ENCODE measurements at places on chromosomes 4 and X.

DNA sequence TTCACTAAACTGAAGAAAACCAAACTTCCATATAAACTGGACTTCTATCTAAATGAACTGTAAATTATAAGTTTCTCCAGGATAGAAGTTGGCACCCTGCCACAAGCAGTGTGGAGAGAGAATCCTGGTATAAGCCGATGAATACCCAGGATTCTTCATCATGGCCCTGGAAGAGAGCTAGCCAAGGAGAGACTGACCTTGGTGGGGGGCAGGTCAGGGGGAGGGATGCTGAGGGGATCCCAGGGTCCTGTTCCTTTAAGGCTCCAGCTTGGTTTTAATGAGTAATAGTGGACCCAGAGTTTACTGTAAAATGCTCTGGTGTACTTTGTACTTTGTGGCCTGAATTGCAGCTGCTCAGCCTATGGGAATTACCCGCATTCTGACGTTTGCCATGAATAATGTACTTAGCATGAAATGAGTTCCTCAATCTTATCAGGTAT lies 16.9 kb downstream of the RASSF6 start:
- DNase-seq: no peak

GRCh38 chr4:69523385-69524132 lies 27.9 kb upstream of the UGT2B4 start:
- no peak for DNase-seq

GRCh38 chrX:53223955-53224859 lies 800 bp downstream of the KDM5C start:
- DNase-seq: no peak

GRCh38 chr4:56828784-56829535 lies 7.5 kb upstream of the SPINK2 start:
- no peak for DNase-seq

- DNase-seq: no peak
Observed at GRCh38 chr4:106287353-106287969, 28.5 kb downstream of the TBCK start.

- DNase-seq: no peak
Observed at GRCh38 chrX:17809984-17810383, 51.1 kb downstream of the RAI2 start.

DNA sequence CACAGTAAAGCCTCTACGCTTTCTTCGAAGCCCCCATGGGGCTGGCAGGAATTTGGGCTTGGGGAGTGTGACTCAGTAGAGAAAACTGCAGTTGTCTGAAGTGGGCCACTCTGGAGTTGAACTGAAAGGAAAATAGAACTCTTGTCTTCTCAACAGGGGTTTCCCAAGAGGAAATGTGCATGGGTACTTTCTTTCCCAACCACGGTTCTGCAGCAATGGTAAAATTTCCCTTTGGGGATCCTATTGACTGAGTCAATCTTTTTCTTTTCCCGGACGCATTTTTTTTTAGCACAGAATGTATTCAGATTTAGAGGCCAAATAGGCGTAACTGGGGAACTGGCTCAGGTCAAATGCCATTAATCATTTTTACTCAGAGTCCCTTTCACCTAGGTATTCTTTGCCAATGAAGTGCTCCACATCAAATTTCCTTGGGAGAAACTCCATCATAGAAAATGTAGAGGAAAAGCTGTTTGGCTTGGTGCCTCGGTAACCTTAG lies 269.3 kb downstream of the STIM2 start:
- no peak for DNase-seq

DNA sequence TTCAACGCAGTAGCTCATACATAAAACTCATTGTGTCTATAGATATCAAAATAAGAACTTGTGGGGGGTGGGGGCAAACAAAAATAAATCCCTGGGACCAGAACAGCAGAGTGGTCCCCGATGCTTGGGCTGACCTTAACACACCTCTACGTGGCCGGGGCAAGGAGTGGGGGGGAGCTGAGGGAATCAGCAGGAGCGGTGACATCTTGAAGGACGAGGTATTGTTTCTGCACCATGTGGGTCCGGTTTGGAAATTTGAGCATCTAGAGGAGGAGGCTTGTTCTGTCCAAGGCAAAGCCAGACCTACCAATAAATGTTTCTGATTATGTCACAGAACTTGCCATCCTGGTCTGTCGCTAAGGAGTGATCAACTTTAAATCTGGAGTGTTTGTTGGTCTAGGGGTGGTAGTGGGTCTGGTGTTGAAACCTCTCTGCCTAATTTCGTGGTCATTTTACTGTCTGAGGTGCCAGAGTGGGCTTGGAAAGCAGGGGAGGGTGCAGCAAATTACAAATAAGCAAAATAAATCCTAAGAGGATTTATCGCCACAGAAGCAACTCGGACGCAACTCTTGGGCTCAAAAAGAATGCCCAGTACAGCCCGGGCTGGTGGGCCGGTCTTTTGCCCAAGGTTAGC lies 774 bp upstream of the RAPGEF2 start:
- DNase-seq: no peak

GRCh38 chrX:14303891-14304290 lies 225.4 kb upstream of the GLRA2 start:
- DNase-seq: no peak

DNA sequence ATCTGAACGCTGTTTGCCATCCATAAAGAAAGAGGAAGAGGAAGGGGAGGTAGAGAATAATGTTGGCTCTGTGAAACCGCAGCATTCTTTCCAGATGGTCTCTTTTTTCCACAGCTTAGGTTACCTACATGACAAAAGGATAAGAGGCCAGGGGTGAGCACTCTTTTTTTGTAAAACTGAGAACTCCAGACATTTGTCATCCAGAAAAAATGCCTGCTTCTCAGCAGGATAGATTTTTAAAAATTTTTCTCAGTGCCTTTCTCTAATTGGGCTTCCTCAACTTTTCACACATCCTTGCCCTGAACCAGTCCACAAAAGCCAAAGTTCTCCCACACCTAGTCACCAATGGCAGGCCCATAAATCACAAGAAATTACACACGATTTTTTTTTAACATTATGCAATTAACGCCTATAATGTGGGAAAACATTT lies 158.1 kb upstream of the TENM3 start:
- no peak for DNase-seq

GRCh38 chr4:169745291-169745690 lies 12.5 kb downstream of the HPF1 start:
- DNase-seq: no peak

DNA sequence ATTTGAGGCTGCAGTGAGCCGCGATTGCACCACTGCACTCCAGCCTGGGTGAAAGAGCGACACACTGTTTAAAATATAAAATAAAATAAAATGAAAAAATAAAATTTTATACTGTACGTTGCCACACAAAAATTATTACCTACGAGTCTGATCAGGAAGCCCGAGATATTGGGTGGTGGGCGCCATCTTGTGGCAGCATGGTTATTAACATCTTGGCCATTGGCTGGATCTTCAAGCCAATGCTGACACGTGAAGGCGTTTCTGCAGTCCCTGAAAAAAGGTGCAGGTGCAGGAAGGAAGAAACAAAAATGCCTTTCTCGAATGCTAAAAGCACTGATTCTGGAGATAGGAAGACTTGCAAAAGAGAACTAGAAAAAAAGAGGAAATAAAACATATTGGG lies 4.9 kb upstream of the TLR8 start:
- peak; percentile 36 for DNase-seq

DNA sequence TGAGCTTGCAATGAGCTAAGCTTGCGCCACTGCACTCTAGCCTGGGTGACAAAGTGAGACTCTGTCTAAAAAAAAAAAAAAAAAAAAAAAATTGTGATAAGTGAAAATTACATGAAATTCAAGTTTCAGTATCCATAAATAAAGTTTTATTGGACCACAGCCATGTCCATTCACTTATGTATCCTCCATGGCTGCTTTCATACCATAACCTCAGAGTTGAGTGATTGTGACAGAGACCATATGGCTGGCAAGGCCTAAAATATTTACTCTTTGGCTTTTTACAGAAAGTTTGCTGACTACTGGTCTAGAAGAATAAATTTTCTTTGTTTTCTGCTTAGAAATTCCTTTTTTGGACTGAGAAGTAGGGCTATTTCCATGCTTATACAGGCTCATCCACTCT lies 11.8 kb upstream of the SHISA3 start:
- no peak for DNase-seq

DNA sequence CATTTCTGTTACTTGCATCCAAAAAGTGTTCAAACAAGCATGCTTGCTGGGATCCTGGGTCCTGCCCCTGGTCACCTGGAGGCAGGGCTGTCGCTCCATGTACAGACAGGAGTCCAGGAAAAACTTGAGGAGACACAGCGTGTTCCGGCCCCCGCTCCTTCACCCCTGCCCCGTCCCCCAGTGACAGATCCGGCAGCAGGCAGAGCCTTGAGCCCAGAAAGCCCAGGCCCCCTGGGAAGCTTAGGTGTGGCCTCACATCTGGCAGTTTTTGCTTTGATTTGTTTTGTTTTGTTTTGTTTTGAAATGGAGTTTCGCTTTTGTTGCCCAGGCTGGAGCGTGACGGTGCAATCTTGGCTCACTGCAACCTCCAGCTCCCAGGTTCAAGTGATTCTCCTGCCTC lies 67.0 kb downstream of the TRMT44 start:
- no peak for DNase-seq

DNA sequence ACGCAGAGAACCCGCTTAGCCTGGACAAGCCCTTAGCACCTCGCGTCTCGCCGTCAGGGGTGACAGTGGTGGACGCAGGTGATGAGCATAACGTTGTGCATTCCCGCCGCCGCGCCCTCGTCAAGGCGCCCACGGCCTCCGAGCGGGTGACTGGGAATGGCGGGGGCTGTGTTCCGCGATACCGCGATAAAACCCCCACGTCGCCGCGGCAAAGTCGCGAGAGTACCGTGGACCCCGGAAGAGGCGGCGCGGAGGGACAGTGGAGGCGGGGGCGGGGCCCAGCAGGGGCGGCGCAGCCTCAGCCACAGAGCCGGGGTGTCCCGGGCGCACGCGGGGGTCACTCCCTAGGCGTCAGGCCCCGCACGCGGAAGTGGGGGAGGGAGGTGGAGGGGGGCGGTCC lies 53.8 kb downstream of the ZFYVE28 start:
- DNase-seq: peak; percentile 36

- no peak for DNase-seq
Observed at GRCh38 chr4:35464964-35465528, 779.3 kb downstream of the ARAP2 start.

- no peak for DNase-seq
Observed at GRCh38 chr4:161906836-161907589, 256.8 kb downstream of the FSTL5 start.

- no peak for DNase-seq
Observed at GRCh38 chrX:49845701-49846403, 16.7 kb downstream of the PAGE4 start.

DNA sequence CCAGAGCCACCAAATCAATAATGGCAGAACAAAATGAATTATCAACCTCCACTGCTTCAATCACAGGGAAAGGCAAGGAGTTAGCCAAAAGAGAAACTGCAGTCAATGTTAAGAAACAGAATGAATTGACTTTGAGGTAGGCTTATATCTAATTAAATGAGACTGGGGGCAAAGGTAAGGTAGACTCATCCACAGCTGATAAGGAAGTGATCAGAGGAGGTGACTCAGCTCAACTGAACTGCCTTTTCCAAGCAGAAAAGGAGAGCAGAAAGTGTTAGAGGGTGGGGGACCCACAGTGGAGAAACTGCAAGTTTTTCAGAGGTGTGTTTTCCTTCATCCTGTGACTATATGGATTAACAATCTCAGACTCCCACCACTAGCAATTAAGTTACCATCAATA lies 345.8 kb upstream of the PPARGC1A start:
- DNase-seq: no peak

DNA sequence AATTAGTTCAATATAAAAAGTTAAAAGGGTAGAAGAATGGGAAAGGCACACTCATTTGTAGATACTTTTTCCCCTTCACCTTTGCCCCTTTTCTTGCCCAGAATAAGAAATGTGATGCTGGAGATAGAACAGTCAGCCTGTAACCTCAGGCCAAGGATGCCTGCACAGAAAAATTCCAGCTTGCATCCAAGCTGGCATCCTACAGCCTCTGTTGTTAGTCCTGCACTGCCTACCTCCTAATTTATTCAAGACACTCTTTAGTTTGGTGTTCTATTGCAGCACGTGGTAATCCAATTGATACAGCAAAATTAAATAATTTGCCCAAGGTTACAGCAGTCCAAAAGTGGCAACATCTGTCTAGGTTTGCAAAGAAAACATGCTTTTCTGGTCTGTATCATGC lies 9.7 kb upstream of the USO1 start:
- DNase-seq: no peak

GRCh38 chrX:7109838-7110793 lies 37.4 kb upstream of the STS start:
- no peak for DNase-seq

DNA sequence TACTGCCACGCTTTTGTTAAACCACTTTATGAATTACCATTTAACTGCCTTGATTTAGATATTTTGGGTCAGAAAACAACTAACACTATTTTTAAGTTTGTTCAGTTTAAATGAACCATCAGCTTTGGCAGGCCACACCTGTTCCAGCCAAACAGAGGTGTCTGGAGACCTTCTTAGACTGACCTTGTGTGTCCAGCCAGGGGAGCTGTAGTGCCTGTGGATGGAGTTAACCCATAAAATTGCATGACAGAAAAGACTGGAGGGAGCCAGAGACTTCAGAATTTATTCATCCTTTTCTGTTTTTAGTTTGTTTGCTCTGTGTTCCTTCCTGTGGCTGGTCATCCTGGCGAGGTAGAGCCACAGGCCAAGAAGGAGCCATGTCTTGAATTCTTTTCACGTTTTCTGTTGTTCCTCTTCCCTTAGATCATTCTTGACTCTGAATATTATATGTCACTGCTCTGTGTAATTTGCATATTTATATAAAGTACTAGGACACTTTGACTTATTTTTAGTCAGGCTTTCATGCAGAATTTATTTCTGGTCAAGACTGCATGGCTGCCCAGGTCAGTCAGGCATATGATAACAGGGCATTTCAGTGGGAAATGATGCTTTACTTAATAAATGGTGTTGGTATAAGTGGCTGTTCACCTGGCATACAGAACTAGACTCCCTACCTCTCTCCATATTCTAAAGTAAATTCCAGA lies 26.7 kb downstream of the HERC3 start:
- no peak for DNase-seq

GRCh38 chr4:15996773-15997172 lies 33.8 kb upstream of the FGFBP2 start:
- no peak for DNase-seq

DNA sequence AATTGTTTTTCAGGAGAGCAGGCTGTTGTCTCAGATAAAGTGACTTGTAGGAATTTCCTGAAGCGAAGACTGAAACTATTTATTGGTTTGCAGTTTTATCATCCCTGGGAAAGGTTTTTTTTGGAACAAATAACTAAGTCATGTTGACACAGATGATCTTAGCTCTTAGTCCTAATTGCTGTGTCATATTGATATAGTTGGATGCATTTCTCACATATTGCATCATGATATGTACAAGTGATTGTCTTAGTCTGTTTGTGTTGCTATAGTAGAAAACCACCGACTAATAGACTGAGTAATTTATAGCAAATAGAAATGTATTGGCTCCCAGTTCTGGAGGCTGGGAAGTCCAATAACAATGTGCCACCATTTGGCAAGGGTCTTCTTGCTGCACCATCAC lies 397.5 kb upstream of the PPP1R2C start:
- no peak for DNase-seq
